ENCODE measurements at places on chromosomes 6 and 20.

- DNase-seq = no peak
These were observed 16.2 kb upstream of the CST3 start for GRCh38 chr20:23654000-23654399.

DNA sequence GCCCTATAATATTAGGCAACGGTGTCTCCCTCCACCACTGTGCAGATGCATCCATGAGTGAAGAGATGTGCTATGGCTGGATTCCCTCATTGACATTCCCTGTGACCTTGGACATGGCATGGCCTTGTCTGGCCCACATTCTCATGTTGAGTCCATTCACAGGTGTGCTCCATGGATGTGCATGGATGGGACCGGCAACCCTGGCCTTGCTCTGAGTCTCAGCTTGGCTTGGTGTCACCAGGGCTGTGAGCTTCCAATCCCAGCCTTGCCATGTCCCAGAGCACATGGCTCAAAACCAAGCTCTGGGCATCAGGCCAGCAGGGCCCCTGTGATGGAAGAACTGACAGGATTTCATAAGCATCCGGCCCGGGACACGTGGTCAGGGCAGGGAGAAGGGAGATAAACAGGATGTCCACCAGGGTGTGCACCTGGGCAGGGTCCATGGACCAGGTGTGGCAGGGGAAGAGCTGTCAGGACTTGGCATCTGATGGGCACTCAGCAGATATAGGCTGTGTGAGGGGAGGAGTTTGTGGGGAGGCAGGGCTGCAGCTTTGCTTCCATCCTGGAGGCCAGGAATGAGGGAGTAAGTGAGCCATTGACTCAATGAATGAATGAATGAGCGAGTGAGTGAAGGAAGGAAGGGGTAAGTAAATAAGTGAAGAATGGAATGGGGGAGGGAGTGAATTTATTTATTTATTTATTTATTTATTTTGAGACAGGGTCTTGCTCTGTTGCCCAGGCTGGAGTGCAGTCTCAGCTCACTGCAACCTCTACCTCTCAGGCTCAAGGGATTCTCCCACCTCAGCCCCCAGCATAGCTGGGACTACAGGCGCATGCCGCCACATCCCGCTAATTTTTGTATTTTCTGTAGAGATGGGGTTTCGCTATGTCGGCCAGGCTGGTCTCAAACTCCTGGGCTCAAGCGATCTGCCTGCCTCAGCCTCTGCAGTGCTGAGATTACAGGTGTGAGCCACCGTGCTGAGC is 15.7 kb downstream of the NRSN2 start:
- no peak for DNase-seq

DNA sequence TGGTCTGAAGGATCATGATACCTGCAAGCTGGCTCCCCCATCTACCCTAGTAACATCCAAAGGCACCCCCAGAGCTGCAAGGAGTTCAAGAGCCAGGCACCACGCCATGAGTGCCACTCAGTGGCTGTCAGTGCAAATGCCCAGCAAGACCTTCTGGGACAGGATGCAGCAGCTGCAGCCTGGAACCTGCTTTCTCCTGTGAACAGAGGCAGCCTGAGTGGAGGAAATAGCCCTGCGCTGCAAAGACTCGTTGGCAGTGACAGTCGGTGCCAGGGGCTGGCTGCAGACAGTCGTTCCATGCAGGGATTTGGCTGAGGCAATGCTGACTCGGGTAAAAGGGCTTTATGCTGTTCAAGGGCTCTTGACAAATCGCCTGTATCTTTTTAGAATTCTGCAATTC is 15.7 kb upstream of the SSTR4 start:
- DNase-seq = no peak

- DNase-seq = no peak
These were observed 31.7 kb upstream of the MYB start for GRCh38 chr6:135149376-135149775.

GRCh38 chr6:136210398-136211165 is 39.5 kb downstream of the MTFR2 start:
- DNase-seq = no peak

- no peak for DNase-seq
These were observed 178.2 kb upstream of the HS3ST5 start for GRCh38 chr6:114520976-114521375.

DNA sequence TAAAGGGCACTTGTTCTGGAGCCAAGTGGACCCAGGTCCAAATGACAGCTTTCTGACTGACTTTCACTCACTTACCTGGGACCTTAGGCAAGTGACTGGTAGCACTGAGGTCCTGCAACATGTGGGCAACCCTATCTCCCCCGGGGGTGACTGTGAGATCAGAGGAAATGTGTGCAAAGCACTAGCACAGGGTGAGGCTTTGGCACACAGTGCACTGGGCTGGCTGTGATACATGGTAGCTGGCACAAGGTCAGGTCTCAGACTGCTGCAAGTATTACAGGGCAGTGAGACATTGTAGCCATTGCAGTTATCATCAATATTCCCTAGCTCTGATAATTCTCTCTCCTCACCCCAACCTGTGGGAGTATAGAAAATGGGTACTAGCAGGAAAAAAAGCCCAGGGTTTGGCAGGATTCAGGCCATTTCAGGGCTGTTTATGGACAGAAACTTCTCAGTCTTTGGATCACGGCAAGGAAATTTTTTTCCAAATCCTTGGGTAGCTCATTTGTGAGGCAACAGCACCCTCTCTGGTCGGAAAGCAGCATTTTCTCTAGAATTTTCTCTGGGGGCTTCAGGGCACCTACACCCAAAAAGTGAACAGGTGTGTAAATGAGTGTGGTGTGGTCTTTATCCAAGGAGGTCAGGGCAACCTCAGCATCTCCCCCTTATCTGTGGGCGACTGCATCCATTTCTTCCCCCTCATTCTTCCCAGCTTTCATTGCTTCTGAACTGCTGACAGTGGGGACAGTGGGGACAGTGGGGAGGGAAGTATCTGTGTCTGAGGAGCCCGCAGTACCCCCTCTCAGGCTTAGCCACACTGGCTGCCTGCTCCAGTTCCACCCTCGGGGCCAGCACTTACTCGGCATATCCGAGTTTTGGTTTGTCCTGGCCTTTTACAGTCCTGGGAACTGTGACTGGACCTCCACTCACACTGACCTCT is 148.7 kb upstream of the PHACTR3 start:
- no peak for DNase-seq

DNA sequence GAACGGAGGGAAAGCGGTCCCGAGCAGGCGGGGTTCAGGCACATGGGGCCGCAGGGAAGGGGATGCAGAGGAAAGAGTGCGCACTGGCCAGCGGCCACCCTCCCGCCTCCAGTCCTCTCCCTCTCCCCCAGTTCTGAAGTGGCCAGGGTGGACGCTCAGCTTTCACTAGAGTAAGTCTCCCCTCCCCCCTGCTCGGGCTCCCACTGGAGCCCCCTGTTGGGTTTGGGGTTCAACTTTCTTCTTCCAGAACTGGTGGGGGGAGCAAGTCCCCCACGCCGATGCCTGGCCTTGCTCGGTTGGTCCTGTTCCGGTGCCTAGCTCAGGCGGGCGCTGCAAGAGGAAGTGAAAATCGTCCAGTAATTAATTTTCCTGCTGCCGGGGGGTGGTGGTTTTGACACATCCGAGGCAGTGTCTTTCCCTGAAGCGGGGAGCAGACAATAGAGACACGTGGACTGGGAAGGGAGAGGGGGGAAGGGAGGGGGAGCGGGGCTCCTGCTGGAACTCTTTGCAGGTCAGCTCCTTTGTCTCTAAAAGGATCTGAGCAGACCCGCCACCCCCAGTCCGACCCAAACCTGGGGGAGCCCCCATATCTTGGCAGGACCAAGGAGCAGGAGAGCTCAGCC is 824 bp upstream of the SCRT2 start:
- no peak for DNase-seq

DNA sequence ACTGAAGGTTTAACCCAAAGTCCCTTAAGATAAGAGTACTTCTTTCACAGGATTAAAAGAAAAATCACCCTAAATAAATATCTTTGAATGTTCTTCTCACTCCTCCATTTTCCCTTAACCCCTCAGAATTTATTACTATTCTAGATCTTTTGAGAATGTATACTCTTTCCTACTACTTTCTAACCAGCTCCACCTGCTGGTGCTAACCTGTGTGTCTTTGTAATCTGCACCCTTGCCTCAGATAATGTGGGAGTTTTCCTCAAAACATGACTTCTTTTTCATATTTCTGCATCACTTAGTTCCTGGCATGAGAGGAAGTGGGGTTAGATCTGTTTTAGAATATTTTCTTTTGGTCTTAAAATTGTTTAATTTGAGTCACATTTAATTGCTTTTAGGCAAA is 394.2 kb downstream of the BMP2 start:
- DNase-seq = no peak

- no peak for DNase-seq
These were observed 291.8 kb downstream of the BMP7 start for GRCh38 chr20:56974499-56975250.

- no peak for DNase-seq
These were observed 28.3 kb downstream of the KCNQ5 start for GRCh38 chr6:72650081-72650745.

DNA sequence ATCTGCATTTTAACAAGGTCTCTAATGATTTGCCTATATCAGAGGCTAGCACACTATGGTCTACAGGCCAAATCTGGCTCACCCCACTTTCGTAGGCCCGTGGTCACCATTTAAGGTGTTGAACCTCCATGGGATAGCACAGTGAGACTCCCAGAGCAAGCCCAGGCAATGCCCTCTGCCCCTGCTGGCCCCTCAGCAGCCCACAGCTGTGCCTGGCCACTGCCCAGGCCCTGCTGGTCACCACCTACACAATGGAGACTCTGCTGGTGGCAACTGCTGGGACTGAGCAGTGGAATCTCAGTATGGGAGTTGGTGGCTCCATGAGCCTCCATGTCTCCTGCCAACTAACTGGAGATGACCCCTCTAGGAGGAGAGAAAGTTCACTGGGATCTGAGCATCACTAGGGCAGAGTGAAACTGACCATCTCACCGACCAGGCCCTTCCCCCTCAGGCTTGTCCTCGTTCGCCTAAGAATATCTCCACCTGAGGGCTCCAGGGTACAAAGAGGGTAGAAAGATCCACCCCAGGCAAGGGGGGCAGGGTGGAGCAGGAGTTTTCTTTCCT is 2.3 kb downstream of the ANKRD66 start:
- no peak for DNase-seq

DNA sequence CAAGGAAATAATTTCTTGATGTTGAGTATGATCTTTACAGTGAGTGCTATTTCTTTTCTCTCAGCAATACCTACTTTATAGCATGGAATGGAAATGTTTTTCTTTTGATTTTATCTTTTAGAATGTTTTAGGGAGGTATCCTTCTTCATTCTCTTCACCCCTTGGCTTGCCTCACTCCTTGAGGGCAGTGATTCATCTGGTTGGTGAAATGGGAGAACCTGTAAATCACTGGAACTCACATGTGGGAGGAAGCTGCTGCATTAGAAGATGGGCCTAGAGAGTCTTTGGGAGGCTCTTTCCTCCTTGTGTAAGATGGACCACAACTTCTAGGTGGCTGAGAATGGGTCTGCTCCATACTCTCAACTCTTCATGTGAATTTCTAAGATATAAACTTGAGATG is 244.8 kb upstream of the SYNCRIP start:
- no peak for DNase-seq

GRCh38 chr6:63389191-63389844 is 69.5 kb upstream of the LGSN start:
- no peak for DNase-seq

- DNase-seq = no peak
These were observed 124.4 kb upstream of the KCNK16 start for GRCh38 chr6:39446909-39447308.

DNA sequence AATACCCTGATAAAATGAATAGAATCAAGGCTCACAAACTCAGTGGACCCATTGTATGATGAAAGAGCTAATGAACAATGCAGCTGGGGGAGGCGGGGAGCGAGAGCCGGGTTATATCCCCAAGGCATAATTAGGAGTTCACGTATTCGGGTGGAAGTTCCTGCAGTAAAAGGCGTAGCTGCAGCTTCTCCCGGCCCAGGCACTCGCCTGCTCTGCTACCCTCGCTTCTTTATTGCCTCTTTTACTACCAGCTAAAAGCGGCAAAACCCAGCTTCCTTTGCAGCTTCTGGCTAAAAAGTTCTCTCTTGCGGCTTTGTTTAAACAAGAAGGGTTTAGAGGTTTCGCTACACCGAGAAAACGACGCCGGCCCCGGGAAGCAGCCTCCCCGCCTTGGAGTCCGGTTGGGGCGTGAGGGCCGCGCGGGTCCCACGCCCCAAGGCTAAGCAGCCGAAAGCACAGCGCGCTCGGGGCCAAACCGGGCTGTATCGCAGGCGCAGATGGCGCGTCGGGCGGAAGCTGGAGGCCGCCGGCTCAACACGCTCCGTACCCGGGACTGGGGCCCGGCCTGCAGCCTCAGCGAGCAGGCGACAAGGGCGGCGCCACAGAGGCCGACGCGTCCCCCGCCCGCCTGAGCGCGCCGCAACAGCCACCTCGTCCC is 1.6 kb downstream of the ZBTB2 start:
- no peak for DNase-seq

- no peak for DNase-seq
These were observed 72.1 kb downstream of the AFDN start for GRCh38 chr6:167898673-167899311.

GRCh38 chr6:81984599-81984998 is 232.1 kb upstream of the TENT5A start:
- no peak for DNase-seq

GRCh38 chr6:148044261-148044751 is 298.3 kb upstream of the SASH1 start:
- DNase-seq = no peak

- DNase-seq = no peak
These were observed 4.2 kb downstream of the RIMS4 start for GRCh38 chr20:44805979-44806620.

DNA sequence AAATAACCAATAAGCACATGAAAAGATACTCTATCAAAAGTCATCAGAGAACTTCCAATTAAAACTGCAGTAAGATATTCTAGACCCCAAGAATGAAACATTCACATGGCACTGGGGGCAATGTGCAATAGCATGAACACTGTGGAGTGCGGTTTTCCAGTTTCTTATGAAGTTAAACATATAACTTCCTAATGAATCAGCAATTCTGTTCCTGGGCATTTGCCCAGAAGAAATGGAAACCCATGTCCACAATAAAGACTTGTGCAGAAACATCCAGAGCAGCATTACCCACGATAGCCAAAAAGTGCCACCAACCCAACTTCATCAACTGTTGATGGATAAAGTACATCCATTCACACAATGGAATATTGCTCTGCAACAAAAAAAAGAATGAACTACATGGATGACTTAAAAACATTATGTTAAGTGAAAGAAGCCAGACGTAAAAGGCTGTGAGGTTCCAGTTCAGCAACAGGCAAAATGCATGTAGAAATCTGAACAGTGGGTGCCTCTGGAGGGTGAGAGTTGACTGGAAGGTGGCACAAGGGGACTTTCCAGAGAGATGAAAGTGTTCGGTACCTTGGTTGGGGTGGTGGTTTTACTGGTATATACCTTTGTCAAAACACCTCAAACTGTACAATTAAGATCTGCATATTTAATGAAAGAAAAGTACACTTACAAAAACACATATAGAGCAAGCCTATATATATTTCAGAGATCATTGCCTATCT is 207.2 kb upstream of the ECI2 start:
- DNase-seq = no peak

DNA sequence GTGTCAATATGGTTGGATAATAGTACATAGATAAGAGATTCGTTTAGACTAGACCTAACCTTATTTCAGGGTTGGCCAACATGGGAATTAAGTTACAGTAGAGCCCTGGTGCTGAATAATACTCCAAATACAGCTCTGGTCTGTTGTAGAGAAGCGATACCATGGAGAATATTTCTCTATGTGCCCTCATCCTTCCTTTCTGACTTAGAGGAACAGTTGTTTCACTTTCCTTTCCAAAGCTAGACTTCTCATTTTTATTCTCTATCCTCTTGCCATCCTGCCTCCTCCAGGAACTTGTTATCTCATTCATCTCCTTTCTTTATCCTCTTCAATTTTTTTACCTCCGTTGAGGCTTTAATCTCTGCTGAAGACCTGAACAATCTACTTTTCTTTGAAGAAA is 68.9 kb downstream of the EDN1 start:
- no peak for DNase-seq

All from stimulated activated CD4-positive, alpha-beta T cell treated with anti-CD3 and anti-CD28 coated beads, Interleukin-1b, Interleukin-23, amount 100 ng/mL, for 1 hour (primary cell).